Cardiac septum (tissue), 1 donor: ENCODE measurements at places on chromosomes 3 and 15.

- no peak for DNase-seq
Measured at GRCh38 chr3:130395916-130396315, 50.4 kb downstream of the COL6A5 start.

GRCh38 chr3:25472153-25472552, 44.1 kb downstream of the RARB start:
- DNase-seq, result no peak

- no peak for DNase-seq
Measured at GRCh38 chr3:132536442-132537153, 60.5 kb upstream of the ACKR4 start.

GRCh38 chr15:91599261-91599660, 254.2 kb upstream of the SLCO3A1 start:
- no peak for DNase-seq

GRCh38 chr3:156417559-156418132, 137.3 kb downstream of the SSR3 start:
- no peak for DNase-seq

GRCh38 chr3:33395900-33396299, 44.3 kb downstream of the UBP1 start:
- DNase-seq, result no peak

- no peak for DNase-seq
Measured at GRCh38 chr3:171806200-171807128, 3.8 kb downstream of the PLD1 start.

GRCh38 chr15:52324109-52324508, 28.5 kb upstream of the MYO5C start:
- no peak for DNase-seq
